Cortex of kidney (tissue), 1 donor: ENCODE measurements at places on chromosomes 7 and 10.

DNA sequence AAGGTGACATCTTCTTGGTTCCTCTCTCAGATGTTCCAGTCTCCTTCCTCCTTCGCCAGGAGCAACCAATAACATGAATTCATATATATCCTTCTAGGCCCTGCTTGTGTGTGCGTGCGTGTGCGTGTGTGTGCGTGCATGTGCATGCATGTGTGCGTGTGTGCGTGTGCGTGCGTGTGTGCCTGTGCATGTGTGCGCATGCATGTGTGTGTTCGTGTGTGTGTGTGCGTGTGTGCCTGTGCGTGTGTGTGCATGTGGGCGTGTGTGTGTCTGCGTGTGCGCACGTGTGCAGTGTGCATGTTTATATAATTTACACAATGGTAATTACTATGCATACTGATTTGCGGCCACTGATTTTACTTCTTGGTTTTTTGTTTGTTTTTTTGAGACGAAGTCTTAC, 43.9 kb upstream of the PTF1A start:
- DNase-seq, result no peak

GRCh38 chr10:13816195-13816925, 229.6 kb downstream of the PRPF18 start:
- DNase-seq, result no peak

GRCh38 chr7:154886591-154886990, 116.3 kb downstream of the PAXIP1 start:
- no peak for DNase-seq

GRCh38 chr10:67257427-67258144, 331.8 kb downstream of the LRRTM3 start:
- no peak for DNase-seq

DNA sequence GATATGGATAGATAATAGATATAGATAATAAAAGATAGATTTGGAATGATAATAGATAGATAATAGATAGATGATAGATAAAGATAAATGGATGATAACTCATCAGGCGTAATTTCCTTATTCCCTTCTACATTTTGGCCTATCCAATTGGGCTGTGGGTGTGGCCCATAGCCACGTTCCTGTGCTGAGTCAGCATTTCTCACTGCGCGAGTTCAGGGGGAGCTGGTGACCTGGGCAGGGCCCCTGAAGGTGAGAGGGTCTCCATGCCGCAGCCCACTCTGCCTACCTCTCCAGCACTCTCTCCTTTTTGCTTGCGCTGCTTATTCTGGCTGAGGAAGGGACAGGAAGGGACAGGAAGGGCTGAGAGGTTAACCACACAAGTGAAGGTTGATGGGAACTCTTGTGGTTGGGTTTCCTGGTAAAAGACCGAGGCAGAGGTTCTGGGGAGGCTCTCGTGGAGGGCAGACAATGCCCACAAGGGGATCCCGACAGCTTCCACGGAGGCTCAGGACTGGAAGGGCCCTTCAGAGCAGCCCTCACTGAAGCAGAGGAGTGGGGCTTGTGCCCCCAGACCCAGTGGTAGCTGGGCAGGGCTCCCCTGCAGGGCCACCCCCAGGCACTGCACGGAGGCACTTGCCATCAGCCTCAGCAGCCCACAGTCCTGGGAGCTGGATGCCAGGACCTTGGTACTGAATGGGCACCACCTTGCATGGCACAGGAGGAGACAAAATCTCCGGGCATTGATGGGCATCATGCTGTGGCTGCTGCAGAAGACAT, 247.3 kb upstream of the PITRM1 start:
- no peak for DNase-seq

- DNase-seq, result no peak
Observed at GRCh38 chr10:123087348-123087747, 48.4 kb upstream of the HMX3 start.

DNA sequence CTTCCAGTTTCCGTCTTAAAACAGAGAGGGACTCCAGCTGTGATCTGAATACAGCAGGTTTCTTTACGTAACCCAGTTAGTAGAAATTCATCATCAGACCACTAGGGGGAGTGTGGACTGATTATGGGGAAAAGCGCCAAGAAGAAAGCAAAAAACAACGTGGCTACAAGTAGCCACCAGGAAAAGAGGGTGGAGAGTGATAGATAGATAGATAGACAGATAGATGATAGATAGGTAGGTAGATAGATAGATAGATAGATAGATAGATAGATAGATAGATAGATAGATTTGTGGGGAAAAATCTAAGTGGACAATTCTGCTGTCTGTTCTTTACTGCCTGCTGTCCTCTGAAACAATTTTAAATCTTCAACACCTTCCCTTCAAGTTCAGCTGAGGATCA, 12.7 kb upstream of the AKR1B10 start:
- no peak for DNase-seq

DNA sequence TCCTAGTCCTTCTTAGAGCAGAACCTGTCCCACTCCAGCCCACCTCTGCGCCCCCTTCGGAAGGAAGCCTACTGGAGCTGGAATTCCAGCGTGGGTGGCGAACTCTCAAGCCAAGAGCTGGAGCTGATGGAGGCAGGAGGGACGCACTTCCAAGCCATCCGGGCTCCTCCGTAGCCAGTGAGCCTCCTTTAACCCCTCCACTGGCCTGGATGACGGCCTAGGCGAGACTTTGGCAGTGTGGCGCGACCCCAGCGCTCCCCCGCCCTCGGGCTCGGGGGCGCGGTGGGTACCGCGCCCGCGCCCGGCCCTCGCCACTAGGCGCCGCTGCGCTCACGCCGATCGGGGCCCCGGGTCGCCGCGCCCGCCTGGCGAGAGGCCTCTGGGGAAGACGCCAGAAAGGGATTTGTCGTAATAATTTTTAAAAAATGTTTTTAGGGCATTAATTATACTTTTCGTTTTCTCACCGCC, 5.1 kb upstream of the EMX2 start:
- no peak for DNase-seq

DNA sequence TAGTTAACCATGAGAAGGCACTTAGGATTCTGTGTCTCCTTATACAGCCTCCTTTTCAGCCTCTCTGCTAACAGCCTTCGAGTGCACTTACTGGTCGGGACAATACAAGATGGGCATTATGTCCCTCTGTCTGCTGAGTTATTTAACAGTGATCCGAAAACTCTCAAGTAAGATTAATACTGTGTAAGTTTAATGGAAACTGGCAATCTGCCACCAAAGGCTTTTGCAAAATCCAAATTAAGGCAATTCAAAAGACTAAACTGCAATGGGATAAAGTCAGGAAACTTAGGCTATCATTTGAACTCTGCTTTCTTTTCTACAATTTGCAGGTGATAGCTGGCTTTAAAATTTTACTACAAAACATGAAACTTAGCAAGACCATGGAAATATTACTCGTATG, 477.8 kb downstream of the TFEC start:
- DNase-seq, result no peak

- no peak for DNase-seq
Observed at GRCh38 chr7:27925573-27926201, 185.7 kb downstream of the TAX1BP1 start.

- no peak for DNase-seq
Observed at GRCh38 chr7:6718124-6718523, 11.4 kb upstream of the ZNF12 start.

GRCh38 chr10:128187788-128188185, 61.6 kb upstream of the MKI67 start:
- no peak for DNase-seq

GRCh38 chr10:60964257-60965235, 20.6 kb upstream of the RHOBTB1 start:
- DNase-seq, result no peak

GRCh38 chr7:157557263-157557662, 220.5 kb downstream of the DNAJB6 start:
- no peak for DNase-seq

- DNase-seq, result no peak
Observed at GRCh38 chr7:153383781-153384180, 624.2 kb downstream of the ACTR3B start.

DNA sequence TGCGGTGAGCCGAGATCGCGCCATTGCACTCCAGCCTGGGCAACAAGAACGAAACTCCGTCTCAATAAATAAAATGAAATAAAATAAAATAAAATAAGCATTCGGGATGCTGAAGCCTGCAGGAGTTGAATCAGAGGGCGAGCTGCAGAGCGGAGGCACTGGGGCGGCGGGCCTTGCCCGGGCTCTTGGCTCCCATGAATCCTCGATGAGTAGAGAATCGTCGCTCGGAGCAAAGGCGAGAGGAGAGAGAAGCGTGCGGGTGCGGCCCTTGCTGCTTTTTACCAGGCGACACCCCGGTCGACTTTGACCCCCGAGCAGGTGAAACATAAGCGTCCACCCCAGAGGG, 168.3 kb downstream of the UBE2H start:
- no peak for DNase-seq

DNA sequence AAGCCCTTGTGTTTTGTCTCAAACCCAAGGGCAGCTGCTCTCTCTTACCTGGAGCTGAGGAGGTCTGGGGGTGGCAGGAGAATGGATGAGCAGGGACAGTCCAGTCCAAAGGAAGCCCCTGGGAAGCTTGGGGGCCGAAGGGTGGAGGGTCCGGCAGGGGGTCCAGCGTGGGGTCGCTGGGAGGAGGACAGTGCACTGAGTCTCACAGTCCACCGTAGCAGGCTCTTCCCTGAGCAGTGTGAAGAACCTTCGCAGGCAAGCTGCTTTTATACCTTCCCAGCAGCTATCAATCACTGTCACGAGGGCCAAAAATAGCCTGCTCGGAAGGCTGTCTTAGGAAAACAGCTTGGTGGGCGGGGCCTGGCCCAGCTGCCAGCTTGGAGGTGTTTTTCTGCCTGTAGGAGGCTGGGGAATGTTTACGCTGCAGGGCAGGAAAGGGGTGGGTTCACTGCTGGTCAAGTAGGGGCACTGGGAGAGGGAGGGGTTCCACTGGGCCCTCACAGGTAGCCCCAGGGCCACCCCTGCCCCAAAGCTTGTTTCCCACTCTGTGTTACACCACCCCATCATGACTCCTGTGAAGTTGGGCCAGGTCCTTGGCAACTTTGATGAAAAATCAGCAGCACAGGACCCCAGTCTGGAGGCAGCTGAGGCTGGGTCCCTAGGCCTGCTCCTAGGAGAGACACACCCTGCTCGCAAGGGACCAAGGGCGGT, at the start of gene DEPP1:
Gene DEPP1 (minus strand): TSS at position 240 of the 711 bp plus-strand sequence. CDS start 779 bp downstream, outside the sequence.
- DNase-seq, result no peak

- DNase-seq, result no peak
Observed at GRCh38 chr10:19466709-19467108, 349.5 kb upstream of the PLXDC2 start.

DNA sequence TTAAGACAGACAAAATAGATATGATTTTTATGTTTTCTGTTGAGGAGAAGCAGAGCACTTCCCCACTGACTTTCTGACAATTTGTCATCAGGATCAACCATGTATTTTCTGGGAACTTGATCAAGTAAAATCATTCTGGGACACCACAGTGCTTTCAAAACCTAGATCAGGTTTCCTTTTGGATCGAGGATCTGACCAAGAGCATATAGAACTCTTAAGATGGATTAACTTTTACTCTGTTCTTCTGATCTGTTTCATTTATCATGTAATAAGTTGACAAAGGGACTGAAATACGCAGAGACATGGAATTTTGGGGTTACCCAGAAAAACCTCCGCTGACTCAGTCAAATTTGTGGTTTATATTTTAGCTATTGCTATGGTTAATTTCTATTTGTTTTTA, 136.0 kb upstream of the WNT16 start:
- DNase-seq, result no peak
